ENCODE measurements at places on chromosomes 3 and 15. TPM values are rescaled to one million over a fixed set of nuclear protein-coding genes. Genes with fewer than 3 reads are reported as not detected.

DYNLT2B gene
- total RNA-seq: 25.3 TPM

MEGF11 gene
- total RNA-seq: not detected

GAP43 gene
- total RNA-seq: not detected

ITIH3 gene
- total RNA-seq: not detected

SUSD5 gene
- total RNA-seq: 1.1 TPM

RBPMS2 gene
- not detected for total RNA-seq

LNP1 gene
- 3.1 TPM for total RNA-seq

MUC20 gene
- 1.2 TPM for total RNA-seq

MINAR1 gene
- total RNA-seq: 0.14 TPM

FGD5 gene
- 0.28 TPM for total RNA-seq

ATP1B3 gene
- total RNA-seq: 102 TPM

EFCAB12 gene
- not detected for total RNA-seq

ESYT3 gene
- 0.28 TPM for total RNA-seq

NEO1 gene
- 5.7 TPM for total RNA-seq

OR5K2 gene
- not detected for total RNA-seq
